CD4-positive, alpha-beta T cell treated with Interleukin-1 beta for 1 hour (primary cell): ENCODE measurements at places on chromosomes 12 and 14.

GRCh38 chr14:67514203-67514607 lies 18.9 kb upstream of the PLEKHH1 start:
- DNase-seq, result no peak

DNA sequence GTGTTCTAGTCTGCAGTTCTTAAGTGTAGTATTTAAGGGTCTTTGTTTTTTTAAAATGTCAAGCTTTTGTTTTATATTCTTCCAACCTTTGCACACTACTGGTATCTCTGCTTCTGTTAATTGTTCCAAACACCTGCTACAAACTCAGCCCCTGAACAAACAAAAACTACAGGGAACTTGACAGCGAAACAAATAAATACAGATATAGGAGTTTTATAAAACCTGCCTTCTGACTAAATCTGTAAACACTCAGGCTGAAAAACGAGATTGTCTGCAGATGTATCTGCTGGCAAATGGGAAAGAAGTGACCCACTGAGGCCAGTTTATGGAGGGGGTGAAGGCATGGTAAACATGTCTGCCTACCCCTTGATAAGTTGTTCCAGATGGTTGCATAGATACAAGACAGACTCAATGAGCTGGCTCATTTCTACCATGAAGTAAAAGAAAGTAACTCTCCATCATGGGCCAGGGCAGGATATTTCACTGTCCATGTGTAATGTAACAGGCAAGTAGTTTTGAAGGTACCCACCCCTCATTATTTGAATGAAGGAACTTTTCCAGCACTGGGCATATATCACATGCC lies 75.6 kb downstream of the LMO3 start:
- no peak for DNase-seq

DNA sequence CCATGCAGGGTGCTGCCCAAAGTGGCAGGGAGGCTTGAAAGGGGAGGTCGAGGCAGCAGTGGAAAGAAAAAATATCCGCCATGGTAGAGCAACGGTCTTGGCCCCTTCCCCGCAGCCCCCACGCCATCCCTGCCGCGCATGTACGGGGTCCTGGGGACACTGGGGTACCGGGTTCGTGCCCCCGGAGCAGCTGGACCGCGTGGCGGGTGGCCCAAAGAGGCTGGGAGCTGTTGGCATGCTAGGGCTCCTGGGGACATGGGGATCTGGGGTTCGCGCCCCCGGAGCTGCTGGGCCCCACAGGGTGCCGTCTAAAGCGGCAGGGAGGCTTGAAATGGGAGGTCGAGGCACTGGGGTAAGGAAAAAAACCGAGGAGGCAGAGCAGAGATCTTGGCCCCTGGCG lies 316.5 kb downstream of the ALG10 start:
- DNase-seq, result no peak

DNA sequence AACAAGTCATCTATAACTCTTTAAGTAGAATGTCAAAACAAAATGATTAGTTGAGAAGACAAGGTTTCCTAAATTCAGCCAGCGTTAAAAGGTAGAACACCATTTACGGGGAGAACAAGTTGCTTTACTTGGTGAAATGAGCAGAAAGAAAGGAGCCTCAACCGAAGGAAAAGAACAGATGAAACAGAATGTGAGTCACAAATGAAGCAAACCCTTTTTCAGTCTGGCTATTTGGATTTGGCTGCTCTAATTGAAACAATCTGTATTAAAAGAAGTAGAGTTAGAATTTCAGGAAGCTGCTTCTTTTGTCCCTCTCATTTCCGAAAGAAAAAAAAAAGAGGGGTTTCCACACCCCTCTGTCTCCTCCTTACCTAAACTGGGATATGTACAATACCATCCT lies 34.6 kb downstream of the CEP128 start:
- no peak for DNase-seq

- DNase-seq, result no peak
Observed at GRCh38 chr14:69685716-69686115, 74.3 kb downstream of the SUSD6 start.

DNA sequence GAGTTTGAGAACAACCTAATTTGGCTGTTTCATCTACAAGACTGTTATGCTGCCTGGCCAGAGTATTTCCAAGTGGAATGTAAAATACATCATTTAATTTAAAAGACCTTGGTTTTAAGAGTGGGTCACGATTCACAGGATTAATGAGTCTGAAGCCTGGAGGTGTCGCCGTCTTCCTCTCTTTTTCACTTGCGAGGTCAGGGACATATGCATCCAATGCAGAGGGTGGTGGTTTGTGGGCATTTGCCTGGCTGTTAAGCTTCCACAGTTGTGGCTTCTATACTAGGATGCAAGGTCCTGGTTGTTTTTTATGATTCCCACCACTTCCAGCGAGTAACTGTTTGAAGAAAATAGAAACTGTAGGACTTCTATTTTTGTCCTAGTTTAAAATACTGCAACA lies 22.8 kb upstream of the RASSF3 start:
- no peak for DNase-seq

GRCh38 chr12:105822131-105823105 lies 316.3 kb downstream of the NUAK1 start:
- no peak for DNase-seq

- no peak for DNase-seq
Observed at GRCh38 chr14:93821051-93821450, 32.8 kb upstream of the PRIMA1 start.

- no peak for DNase-seq
Observed at GRCh38 chr12:8906266-8907180, 7.8 kb upstream of the PHC1 start.

DNA sequence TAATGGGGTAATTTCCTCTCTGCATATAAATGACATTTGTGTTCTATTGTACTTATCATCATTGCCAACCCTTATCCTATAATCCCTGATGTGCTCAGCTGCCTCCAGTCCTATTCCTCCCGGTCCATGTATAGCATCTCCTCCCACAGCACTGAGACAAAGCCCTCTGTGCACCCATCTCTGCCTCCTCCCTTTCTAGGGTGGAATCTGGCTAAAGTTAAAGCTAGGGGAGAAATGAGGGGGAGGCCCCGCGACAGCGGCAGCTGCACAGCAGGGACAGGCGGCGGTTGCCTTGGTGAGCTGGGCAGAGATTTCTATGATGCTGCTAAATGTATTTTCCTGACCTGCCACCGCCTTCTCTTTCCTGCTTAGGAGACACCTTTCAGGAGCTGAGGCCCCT lies 12.8 kb upstream of the ZDHHC22 start:
- no peak for DNase-seq

GRCh38 chr14:28761438-28762291 lies 4.9 kb upstream of the FOXG1 start:
- DNase-seq, result no peak

DNA sequence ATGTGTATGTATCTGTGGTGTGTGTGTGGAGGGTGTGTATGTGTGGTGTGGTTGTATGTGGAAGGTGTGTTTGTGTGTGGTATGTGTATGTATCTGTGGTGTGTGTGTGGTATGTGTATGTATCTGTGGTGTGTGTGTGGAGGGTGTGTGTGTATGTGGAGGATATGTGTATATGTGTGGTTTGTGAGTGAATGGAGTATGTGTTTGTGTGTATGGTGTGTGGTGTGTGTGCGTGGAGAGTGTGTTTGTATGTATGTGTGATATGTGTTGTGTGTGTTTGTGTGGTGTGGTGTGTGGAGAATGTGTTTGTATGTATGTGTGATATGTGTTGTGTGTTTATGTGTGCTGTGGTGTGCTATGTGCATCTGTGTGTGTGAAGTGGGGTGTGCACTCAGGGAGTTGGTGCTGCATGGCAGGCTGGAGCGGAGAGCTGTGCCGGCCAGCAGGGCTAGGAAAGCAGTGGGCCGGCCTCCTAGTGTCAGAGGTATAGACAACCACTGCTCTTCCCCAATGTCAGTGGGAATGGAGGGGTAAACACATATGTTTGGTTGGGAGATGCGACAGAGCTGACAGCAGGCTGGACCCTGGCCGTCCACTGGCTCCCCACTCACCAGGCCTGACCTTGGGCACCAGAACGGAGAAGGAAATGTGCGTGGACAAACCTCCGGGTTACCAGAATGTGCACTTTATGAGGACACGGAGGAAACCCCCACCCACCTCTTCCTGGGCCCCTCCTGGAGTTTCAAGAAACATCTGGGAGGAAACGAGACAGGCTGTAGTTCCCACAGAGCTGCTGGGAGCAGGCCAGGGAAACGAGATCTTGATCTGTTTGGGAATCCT lies 60.7 kb downstream of the CLMN start:
- no peak for DNase-seq

DNA sequence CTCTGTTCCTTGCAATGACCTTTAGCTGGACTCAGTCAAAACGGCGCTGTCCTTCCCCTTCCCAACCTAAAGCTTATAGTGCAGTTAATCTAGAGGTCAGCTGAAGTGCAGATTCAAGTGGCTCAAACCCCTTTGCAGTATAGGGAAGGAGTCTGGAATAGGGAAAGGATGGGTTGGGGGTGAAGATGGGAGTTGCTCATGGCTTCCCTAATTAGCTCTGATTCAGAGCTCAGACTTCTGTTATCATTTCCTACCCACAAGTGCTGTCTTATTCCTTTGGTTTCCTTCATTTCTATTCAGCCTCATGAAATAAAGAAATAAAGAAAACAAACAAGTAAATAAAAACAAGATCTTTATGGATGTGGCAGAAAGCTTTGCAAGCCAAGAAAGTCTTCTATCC lies 264.0 kb upstream of the HMGA2 start:
- DNase-seq, result no peak

- no peak for DNase-seq
Observed at GRCh38 chr14:56813143-56813551, 2.9 kb upstream of the OTX2 start.

DNA sequence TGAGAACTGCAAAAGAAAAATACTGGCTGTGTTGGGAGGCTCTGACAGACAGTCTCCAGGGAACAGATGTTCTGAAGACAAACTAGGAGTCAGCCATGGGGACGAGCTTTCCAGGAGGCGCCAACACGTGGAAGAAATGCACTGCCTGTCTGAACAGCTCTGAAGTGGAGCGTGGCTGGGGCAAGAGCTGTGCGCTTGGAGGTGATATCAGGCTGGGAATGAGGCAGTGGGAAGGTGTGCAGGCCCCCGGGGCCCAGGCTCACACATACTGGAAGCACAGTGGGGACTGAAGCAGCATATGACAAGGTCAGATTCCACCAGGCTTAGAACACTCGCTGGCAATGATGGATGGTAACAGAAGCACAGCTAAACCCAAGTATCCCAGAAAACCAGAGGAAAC lies 17.5 kb downstream of the APPL2 start:
- DNase-seq, result no peak

DNA sequence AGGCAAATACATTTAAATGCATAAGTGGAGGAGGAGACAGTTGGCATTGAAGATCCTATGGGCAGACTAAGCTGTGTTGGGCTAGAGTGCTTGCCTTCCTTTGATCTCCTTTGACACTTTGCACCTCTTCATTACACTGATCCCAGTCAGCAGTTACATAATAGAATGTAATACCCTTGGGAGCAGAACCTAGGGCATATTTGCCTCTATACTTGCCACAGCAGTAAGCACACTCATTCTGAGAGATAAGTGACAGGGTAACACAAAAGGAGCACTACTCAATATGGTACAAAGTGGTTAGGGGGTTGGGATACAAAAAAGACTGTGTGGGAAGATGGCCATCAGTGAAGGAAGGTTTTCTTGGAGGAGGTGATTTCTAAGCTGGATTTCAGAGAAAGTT lies 9.0 kb downstream of the MARS1 start:
- DNase-seq, result no peak

GRCh38 chr14:44962334-44963043 lies 499 bp downstream of the TOGARAM1 start:
- DNase-seq, result no peak

GRCh38 chr14:60566101-60566500 lies 57.2 kb downstream of the SIX6 start:
- DNase-seq, result no peak

- no peak for DNase-seq
Observed at GRCh38 chr12:16583969-16584745, 21.8 kb downstream of the LMO3 start.

DNA sequence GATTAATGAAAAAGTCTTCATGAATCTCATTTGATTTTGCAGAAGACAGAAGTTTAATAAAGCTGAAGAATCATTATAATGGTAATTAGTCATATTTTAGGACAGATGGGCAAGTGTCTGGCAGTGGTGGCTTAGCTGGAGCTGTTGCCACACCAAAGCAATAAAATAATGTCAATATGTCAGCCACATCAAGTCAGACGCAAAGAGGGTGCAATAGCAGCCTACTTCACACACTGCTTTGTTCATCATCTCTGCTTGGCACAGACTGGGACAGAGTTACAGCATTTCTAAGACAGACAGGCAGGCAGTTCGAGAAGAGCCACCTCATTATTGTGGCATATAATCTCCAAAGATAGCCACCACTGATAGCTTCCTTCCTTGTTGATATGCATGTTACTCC lies 16.9 kb upstream of the KRR1 start:
- no peak for DNase-seq

GRCh38 chr12:86697916-86698640 lies 441.9 kb upstream of the MGAT4C start:
- no peak for DNase-seq

DNA sequence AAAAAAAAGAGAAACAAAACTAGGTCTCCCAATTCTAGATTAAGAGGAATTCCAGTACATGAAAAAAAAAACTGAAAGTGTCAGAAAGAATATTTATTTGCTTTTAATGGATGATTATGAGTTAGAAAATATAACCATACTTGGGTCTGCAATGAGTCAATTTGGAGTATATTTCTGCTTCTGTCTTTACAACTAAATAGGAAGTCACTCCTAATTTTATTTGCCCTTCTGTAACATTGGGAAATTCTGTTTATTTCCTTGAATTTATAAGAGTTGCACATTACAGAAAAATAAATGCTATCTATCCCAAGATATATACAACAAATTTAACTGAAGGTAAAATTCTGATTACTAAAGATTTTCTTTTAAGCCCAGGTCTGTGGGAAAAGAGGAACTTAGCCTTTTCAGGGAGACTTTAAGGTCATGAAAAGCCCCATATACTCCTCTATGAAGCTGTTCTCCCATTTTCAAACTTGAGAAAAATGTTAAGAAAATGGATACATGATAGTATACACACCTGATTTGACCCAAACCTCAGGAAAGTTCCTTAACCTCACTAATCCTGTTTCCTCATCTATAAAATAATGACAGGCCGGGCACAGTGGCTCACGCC lies 7.2 kb downstream of the SINHCAF start:
- DNase-seq, result no peak

DNA sequence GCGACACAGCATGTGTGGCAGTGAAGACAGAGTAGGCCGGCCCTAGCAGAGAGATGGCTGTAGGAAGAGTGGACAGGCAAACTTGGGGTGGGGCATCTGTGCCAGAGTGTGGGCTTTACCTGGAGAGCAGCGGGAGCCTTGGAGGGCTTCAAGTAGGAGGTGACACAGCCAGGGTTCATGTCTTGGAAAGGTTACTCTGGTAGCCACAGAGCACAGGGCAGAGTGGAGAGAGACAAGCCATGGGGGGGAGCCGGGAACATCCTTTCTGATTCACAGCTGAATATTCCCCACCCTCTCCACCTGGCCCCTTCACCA lies 53.5 kb upstream of the DIO3 start:
- no peak for DNase-seq
